ENCODE measurements at places on chromosomes 6 and 20.
A peak's percentile ranks its signal among the peaks of the same experiment; 100 is the strongest.

DNA sequence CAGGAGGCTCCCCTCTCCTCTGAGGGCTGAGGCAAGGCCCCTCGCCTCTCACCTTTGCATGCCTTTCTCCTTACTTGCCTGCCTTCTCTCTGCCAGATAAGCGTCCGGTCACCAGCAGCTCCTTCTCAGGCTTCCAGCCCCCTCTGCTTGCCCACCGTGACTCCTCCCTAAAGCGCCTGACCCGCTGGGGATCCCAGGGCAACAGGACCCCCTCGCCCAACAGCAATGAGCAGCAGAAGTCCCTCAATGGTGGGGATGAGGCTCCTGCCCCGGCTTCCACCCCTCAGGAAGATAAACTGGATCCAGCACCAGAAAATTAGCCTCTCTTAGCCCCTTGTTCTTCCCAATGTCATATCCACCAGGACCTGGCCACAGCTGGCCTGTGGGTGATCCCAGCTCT is 21.3 kb upstream of the PPARD start:
- DNase-seq = no peak

- DNase-seq = no peak
Observed at GRCh38 chr20:32078791-32079190, 26.7 kb downstream of the HCK start.

- peak; percentile 6 for DNase-seq
Observed at GRCh38 chr6:16868968-16869367, 107.7 kb upstream of the ATXN1 start.

GRCh38 chr6:158999154-158999665 is 792 bp downstream of the RSPH3 start:
- DNase-seq = no peak

DNA sequence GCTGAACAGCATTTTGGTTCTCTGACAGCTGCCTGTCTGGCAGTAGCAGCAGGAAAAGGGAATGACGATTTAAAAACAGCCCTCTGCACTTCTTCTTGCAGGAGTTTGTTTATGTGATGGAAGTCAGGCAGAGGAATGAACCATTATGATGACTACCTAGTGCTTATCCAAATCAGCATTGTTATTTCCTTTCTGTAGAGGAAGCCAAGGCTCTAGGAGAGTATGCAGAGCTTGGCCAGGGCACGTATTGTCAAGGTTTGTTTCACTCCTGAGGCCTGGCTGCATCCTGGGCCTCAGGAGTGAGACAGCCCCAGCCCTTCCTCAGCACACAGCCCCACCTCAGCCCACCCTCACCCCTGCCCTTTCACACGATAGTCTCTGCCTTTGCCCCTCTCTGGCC is 68.5 kb downstream of the FAM229B start:
- DNase-seq = no peak

GRCh38 chr6:64483956-64484499 is 848.4 kb downstream of the PHF3 start:
- no peak for DNase-seq

- peak; percentile 48 for DNase-seq
Observed at GRCh38 chr6:68778356-68779020, 143.4 kb downstream of the ADGRB3 start.

DNA sequence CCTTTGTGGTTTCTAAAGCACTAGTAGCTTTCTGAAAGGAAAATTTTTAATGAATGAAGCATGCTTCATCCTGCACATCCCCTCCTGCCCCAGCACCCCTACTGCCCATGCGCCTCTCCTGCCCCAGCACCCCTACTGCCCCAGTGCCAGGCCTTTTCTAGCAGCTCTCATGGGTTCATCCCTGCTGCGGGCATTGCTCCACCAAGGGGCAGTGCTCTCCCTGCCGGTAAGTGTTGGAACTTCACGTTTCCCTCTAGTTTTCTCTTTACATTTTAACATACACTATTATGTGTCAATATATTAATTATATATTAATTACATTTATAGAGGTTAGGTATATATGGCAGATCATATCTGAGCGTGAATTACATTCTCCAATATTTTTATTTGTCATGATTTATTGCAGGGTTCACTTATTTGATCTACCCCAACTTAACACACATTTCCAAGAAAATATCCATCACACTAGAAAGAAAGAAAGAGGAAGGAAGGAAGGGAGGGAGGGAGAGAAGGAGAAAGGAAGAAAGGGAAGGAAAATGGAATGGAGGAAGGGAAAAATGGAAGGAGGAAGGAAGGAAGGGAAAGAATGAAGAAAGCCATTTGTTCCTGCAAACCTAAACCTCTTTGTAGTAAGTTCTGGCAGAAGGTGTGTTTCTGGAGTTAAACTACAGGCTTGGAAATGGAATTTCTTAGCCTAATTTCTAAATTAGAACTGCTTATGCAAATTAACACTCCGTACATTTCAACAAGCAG is 46.8 kb downstream of the CEP43 start:
- DNase-seq = no peak

GRCh38 chr6:169189686-169190085 is 64.0 kb downstream of the THBS2 start:
- no peak for DNase-seq

DNA sequence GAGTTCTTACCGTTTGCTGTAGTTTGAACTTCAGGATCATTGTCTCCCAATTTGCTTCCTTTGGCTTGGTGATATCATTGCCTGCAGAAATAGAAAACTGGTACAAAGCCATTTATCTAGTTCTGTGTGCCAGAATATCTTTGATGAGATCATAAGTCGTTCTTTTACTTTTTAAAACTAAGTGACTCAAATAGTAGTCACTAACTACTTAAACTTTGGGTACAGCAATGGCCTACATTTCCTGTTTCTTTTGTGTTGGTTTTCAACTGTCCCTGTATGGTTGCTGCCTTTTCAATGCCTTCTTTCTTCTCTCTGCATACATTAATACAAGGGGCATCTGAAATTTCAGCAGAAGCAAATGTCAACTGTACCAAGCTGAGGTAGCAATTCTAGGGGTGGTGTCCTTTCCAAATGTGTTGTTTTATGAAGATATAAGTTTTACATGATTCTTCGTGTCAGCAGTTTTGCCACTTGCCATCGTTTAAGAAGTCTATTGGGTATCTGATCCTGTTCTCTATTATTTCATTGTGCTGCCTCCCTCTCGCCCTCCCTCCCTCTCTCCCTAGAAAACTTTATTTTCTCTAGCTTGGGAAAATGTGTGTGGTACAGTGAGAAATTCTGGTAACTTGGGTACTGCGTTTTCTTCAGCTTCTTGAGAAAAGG is 238.5 kb downstream of the FARS2 start:
- no peak for DNase-seq

GRCh38 chr6:96304997-96305396 is 216.6 kb upstream of the UFL1 start:
- no peak for DNase-seq

- no peak for DNase-seq
Observed at GRCh38 chr6:147136057-147136456, 68.2 kb upstream of the STXBP5 start.

DNA sequence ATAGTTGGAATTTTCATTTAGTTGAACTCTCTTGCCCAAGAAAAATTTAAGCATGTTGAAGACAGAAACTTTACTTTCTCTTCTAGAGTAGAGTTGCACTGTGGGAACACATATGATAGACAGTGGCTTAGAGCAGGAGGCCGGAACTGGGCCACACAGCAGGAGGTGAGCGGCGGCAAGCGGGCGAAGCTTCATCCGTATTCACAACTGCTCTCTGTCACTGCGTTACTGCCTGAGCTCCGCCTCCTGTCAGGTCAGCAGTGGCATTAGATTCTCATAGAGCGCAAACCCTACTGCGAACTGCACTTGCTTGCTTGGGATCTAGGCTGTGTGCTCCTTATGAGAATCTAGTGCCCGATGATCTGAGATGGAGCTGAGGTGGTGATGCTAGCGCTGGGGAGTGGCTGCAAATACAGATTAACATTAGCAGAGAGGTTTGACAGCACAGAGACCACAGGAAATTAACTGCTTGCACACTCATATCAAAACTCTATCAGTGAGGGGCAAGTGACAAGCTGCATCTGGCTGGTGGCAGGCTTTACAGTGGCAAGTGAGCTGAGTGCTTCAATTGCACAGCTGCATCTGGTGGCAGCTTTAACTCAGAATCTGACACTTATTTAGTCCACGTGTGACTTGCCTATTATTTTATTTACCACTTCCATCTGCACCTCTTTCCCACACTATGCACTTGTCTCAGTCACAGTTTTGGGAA is 174.9 kb upstream of the C6orf118 start:
- no peak for DNase-seq

- no peak for DNase-seq
Observed at GRCh38 chr6:27422651-27423332, 34.2 kb downstream of the ZNF391 start.

- no peak for DNase-seq
Observed at GRCh38 chr20:13200767-13201500, 20.1 kb upstream of the ISM1 start.

DNA sequence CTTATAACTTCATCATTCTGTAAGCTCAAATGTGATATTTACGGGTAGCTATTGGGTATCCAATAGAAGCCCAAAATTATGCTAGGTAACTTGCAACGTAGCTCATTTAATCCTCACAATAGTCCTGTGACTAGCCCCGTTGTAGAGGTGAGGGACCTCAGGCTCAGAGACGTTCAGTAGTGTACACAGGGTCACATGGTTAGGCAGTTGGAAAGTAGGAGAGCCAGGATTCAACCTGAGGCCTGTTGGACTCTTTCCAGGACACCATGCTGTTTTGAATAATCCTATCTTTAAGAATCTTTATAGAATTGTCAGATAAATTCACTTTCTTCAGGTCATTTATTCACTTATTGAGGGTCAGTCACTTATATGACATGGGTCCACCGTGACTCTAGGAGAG is 9.2 kb upstream of the ELOVL2 start:
- DNase-seq = no peak

GRCh38 chr6:39111280-39111679 is 3.7 kb downstream of the SAYSD1 start:
- DNase-seq = no peak

- DNase-seq = no peak
Observed at GRCh38 chr20:41167118-41167470, 29.8 kb downstream of the PLCG1 start.

GRCh38 chr20:50744143-50744792 is 12.9 kb downstream of the PARD6B start:
- peak; percentile 69 for DNase-seq

DNA sequence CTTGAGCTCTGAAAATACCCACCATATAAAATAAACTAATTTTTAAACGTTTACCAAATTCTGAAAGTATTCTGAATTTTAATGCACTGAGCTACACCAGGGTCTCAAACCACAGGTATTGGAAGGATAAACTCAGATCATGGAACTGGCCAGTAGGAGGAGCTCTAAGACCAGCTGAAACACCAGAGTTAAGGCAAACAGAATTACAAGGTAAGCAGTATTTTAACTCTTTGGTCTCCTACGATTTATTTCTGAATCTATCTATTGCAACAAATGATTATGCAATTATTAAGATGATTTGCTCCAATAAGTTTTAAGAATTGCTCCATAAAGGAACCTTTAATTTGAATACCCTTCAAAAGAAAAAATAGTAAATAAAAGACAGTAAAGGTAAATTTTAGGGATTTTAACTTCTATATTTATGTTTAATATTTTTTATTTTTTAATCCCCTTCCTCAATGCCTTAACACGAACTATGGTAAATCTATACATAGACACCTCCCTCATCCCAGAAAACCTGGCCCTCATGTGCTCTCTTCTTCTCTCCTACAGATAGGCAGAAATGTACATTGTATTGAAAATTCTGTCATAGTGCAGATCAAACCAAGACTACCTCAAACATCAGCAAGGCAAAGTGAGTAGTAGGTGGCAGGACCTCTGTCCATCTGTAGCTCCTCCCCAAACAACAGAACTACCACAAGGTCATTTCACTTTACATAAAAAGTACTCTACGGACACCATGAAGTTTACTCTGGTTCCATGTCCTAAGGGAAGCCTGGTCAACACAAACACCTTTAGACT is 58.4 kb downstream of the SMLR1 start:
- peak; percentile 65 for DNase-seq

GRCh38 chr6:98946879-98947410 is 801 bp downstream of the FBXL4 start:
- DNase-seq = no peak

- DNase-seq = no peak
Observed at GRCh38 chr20:22581437-22582385, 2.7 kb downstream of the FOXA2 start.

DNA sequence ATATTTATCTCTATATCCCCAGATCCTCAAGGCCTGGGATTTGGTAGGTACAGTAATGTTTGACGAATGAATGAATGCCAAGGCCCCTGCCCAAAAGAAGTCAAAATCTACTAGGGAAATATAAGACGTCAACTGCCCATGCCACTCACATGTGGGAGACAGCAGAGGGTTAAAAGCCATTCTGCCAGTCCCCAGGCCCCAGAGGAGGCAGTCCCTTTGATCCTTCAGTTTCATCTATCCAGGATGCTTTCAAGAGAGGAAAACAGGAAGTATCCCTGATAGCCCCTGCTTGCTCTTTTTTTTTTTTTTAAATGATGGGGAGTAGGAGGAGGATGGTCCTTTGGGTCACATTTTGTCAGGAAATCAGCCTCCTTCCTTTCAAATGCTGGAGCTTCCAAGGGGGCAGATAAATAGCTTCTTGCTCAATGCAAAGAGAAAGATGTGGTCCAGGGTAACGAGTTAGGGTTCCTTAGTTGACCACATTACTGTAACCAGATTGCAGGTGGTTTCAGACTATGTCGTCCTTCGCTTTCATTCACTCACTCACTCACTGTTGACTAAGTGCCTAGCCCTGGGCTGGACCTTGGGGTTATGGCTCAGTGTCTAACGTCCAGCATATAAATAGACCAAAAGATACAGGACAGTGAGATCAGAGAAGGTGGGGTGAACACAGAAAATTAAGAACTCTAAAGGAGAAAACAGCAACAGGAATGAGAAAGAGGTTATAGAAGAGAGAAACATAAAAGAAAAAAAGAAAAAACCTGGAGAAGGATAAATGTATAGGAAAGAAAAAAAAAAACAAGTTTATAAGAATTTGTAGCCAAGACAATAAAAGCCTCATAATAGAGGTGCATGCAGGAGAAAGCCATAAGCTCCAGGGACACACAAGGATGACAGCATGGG is 64.6 kb upstream of the PIM1 start:
- DNase-seq = no peak

DNA sequence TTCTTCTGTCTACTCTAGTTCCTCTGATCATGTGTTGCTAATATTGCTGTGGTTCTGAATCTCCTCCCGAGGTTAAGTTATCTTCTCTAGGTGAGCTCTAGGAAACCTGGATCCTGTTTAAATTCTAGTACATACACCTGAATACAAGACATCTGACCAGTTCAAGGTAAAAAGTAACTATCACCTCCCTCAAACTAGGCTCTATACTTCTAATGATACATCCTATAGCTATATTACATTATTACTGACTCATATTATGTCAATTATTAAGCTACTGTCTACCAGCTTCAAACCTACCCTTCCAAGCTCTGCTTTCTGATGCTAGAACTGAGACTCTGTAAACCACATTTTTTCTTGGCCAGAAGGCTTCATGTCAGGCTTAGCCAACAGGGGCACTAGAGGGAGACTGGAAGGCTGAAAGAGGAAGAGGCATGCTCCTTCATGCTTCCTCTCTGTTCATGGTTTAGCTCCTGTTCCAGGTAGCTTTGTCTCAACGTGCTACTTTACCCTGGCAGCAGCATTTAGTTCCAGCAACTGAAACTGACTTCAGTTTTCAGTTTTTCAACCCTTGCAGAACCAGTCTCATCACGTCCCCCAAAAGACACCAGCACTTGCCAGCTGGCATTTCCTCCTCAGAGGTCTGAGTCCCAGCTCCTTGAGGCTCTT is 148.4 kb upstream of the TOP1 start:
- DNase-seq = no peak

Data from fibroblast of skin of left quadriceps (primary cell).